ENCODE measurements at places on chromosomes 3 and 15.

GRCh38 chr3:138222942-138223287 is 35.8 kb downstream of the ARMC8 start:
- DNase-seq: no peak

- DNase-seq: no peak
Observed at GRCh38 chr15:47724346-47724745, 7.0 kb downstream of the SEMA6D start.

DNA sequence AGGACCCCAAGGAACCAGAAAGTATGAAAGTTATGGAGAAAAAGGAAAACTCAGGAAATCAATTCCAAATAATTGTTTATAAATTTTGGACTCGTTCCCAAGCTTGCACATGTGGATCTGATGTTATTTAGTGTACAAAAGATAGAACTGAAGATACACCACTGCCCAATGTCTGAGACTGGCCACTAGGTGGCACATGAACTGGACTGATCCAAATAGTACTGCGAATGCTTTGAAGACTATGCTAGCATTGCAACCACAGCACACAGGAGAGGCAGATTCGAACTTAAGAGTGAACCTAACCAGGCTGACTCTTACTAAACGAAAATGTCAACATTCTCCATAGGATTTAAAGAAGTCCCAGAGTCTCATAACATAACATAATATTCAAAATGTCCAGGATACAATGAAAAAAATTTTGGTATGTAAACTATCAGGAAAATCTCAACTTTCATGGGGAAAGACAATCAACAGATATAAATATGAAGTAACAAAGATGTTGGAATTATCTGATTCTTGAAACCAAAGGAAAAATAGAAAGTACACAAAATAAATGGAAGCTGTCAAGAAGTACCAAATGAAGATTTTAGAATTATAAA is 596.7 kb downstream of the FGF12 start:
- no peak for DNase-seq

DNA sequence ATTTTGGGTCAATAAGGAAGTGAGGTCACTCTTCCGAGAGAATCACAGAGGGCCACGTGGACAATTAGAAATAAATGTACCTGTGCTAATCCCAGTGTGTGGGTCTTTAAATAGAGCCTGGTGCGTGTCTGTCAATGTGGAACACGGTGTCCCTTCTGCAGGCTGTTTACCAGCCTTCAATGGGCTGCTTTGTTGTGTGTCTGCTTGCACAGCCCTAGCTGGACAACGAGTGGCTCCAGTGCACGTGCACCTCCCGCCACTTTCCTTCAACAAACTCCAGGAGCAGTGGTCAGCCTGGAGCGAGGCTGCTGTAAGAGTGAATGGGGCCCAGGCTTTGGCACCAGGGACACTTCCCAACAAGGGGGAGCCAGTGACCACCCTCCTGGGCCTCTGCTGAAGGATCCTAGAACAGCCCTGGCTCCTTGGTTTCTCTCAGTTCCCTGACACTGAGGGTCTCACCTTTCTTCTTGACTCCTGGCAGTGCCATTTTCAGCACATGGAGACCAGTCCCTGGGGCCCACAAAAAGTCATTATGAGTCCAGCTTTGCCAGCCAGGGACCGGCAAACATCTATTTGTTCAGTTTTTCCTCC is 76.1 kb downstream of the ISG20 start:
- no peak for DNase-seq

Measured in CD4-positive, alpha-beta T cell treated with Interleukin-4 for 1 hour (primary cell).